ENCODE measurements at places on chromosomes 7 and 10.
A peak's percentile ranks its signal among the peaks of the same experiment; 100 is the strongest.

- no peak for DNase-seq
Measured at GRCh38 chr10:15310776-15311568, 60.1 kb downstream of the FAM171A1 start.

- DNase-seq, result no peak
Measured at GRCh38 chr7:154598864-154599263, 404.1 kb downstream of the PAXIP1 start.

DNA sequence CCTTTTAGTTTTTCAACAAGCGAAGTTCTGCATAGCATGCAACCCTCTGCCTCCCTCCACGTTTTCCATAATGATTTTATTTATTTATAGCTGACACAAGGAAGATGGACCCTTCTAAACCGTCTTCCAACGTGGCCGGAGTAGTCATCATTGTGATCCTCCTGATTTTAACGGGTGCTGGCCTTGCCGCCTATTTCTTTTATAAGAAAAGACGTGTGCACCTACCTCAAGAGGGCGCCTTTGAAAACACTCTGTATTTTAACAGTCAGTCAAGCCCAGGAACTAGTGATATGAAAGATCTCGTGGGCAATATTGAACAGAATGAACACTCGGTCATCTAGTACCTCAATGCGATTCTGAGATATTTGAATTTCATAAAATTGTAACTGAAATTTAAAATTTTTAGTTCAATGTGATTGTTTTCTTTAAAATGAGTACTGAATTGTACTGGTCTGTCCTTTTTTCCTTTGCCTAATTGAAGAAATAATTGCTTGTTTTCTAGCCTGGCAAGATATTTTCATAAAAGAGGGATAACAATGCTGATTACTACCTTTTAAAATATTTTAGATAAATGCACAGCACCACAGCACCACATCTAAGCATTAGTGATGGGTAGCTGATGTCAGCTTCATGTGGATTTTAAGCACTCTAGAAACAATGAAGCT, 41.5 kb upstream of the SLC39A12 start:
- peak; percentile 9 for DNase-seq

DNA sequence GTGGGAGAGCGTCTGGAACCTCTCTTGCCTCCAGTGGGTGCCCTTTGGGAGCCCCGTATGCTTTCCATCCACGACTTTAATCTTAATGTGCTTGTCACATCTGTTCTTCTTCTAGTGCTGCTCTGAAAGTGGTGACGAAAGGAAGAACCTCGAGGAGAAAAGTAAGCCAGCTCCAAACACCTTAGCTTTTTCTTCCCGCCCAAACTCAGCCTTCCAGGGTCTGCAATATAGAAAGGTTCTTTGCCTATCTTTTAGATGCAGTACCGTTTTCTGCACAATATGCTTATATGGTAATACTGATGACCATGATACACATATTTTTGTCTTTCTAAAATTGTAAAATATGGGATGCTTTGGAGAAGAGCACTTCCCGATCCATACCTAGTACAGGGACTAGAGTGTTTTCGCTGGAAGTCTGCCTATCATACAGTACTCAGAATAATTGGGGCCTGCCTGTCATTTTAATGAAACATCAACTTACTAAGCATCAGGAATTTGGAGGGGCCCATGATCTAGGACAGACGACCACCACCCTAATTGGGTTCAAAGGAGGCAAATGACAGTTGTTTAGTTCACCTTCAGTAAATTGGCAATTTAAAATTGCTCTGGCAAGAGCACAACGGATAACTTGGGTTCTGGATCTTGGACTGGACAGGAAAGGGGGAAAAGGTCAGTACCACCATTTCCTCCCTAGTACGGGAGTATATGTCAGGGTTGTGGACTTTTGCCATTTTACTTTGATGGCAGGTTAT, 884 bp downstream of the RINT1 start:
- no peak for DNase-seq

- no peak for DNase-seq
Measured at GRCh38 chr7:121446526-121446925, 50.4 kb upstream of the FAM3C start.

GRCh38 chr7:142556740-142557139, 192.5 kb upstream of the PRSS1 start:
- DNase-seq, result no peak

DNA sequence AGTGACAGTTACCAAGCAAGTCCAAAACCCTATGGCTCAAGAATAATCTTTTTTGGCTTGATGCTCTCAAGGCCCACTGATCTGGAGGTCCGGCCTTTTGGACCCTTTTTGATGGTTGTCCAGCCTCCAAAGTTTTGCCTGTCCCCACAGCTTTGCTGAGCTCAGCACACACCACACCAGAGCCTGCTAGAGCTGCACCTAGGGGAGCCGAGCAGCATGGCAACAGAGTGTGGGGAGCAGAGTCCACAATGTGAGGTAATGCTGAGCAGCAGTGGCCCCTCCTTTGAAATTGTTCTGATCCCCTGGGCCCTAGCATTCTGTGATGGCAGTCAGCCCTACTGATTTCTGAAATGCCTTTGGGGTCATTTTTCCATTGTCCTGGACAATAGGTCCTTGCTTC, 9.3 kb downstream of the GIMAP7 start:
- DNase-seq, result no peak

GRCh38 chr7:20395104-20395503, 64.4 kb downstream of the ITGB8 start:
- DNase-seq, result no peak

DNA sequence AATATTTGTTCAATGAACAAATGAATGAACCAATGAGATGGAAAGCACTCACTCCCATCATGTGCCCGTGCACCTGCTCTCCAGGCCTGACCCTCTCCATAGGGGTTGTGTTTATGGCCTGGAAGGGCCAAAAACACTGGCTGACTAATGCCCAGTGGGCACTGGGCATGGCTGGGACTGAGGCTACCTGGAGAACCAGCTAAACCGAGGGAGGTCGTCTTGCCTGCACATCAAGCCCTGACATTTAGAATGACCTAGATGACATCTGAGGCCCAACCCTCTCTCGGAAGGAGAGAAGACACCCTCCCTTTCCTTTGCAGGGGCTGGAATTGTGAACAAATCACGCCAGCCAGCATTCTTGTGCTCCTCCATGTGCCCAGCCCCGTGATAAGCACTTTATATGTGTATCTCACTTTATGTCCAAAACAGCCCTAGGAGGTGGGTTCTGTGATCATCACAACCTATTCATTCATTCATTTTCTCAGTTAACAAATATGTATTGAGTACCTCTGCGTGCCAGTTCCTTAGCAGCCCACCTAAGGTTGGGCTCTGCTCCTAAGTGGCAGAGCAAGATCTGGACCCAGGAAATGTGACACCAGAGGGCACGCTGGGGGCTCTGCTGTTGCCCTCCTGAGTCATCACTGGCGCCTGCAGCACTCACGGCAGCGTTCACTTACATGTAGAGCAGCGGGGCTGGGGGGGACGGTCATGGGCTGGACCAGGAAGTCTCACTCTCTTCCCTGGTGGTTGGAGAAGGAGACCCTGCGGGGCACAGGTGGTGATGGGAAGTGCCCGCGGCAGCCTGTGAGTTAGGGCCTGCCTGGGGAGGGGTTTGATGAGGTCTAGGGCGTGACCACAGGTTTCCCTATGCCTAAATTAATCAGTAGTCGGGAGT, 52.0 kb downstream of the TSPAN15 start:
- DNase-seq, result no peak

GRCh38 chr7:117188376-117188775, 134.5 kb downstream of the WNT2 start:
- no peak for DNase-seq

DNA sequence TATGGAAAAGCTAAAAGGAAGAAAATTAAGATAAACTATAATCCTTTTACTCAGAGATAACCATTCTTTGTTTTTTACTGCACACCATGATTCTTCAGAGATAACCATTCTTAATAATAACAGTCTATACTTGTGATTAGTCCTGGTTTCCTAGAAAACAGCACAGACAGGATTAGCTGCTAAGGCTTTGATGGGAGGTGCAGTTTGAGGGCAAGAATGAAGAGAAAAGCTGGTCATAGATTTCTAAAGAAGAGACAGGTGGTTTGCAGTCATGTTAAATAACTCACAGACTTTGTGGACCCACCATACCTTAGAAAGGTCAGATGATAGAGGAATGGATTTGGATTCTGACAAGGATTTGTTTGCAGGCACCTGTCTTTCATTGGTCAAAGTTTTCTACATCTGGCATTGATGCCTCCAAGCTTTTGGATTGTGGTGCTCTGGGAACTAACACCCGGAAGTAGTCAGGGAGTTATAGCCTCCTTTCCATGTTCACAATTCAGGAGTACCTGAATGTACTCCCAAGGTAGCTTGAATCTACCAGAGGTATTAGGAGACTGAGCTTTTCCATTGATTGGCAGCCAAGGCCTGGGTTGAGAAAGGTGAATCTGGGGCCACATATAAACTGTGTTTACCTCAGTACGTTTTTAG, 3.7 kb downstream of the SMC3 start:
- DNase-seq, result no peak

- DNase-seq, result no peak
Measured at GRCh38 chr7:940599-941408, 13.7 kb downstream of the ADAP1 start.

DNA sequence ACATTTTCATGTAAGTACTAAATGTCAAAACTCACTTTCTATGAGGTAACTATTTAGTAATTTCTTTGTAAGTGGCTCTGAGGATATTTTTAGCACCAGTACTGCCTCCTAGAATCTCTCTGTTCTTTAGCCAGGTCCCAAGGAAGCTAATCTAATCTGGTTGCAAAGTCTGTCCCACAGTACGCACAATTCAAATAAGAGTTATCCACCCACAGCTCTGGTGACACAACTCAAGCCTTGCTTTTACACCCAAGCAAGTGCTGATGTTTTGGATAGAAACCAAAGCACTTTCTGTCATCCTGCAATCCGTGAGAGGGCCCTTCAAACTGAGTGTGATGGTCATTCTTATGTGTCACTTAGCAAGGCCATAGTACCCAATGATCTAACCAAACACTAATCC, 14.5 kb downstream of the GIMAP5 start:
- DNase-seq, result no peak

GRCh38 chr10:52228556-52228955, 85.5 kb upstream of the DKK1 start:
- no peak for DNase-seq

DNA sequence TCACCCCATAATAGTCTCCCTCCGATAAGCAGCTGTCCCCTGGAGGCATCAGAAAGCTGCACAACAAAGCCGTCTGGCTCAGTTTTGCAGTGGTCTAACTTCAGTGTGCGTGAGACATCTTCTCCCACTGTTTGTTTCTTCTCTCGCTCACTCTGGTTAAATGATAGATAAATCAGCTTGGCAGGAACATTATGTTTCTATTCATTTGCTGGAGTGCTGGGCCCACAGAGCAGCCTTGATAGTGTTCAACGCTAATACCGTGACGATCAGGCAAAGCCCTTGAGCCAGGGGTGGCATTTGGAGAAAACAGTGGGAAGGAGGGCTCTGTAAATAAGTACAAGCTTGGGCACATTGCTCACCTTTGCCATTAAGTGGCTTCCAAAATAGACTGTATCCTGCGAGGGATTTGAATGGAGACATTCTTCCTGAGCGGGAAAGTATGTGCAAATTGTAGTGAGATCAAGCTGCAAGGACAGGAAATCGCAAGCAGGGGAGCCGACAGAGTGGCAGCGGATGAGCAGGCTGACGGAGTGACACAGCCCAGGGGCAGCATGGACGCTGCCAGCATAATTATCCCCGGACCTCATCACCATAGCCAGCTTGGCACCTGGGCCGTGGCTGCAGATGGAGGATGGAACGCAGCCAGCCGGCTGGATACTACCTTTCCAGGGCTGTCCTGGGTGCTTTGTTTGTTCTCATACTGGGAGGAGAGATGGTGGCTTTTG, 256.8 kb upstream of the FZD8 start:
- DNase-seq, result no peak

DNA sequence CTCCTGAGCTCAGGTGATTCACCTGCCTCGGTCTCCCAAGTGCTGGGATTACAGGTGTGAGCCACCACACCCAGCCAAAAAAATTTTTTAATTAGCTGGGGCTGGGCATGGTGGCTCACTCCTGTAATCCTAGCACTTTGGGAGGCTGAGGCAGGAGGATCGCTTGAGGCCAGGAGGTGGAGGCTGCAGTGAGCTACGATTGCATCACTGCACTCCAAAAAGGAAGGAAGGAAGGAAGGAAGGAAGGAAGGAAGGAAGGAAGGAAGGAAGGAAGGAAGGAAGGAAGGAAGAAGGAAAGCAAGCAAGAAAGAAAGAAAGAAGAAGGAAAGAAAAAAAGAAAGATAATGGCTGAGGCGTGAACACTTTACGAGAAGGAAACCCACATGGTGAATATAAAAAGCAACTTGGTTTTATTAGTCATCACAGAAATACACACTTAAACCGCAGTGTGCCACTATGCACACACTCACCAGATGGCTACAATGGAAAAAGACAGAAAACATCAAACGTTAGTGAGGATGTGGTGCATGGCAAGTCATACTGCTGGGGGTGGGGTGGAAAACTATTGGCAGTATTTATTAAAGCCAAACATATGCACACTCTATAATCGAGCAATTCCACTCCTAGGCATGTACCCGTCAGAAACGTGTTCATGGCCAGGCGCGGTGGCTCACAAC, 4.4 kb upstream of the CCL26 start:
- DNase-seq, result no peak

DNA sequence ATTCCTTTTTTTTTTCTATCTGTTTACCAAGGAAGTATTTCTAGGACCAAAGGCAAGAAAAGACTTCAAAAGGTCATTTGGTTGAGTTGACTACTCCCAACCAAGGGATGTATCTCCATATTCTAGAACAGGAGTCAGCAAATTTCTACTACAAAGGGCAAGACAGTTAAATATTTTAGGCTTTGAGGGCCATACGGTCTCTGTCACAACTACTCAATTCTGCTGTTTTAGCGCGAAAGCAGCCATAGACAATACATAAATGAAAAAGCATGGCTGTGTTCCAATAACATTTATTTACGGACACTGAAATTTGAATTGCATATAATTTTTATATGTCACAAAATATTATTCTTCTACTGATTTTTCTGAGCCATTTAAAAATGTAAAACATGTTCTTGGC, 8.5 kb upstream of the ARID5B start:
- no peak for DNase-seq

DNA sequence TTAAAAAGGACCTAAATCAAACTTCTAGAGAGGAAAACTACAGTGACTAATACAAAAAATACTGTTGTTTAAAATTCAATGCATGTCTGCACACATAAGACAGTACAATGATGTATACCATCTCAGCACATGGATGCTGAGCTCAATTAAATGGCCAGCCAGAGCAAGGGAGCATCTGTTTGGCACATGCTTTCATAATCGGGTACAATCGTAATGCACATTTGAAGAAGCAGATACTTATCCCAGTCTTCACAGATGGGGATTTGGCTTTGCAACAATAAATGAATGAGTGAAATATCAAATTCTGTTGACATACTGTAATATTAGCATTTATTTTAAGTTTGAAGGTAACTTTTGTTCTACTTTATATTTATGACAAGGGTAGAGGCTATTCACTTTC, 187.8 kb downstream of the CRPPA start:
- DNase-seq, result no peak

DNA sequence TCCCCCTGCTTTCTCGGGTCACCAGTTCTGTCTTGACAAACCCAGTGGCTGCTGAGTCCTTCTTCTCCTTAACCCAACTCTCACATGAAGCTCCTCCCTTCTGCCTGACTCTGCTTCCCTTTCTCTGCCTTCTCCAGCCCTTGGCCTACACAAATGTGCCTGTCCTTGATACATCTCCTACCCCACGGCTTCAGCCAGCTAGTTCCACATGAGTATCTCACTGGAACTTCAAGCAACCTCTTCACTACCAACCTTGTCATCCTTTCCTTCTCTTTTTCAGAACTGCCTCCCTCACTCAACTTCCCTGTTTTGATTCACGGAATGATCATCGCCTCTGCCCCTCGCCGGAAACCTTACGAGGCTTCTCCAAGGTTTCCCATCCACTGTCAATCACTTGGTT, 55.9 kb downstream of the PDIA4 start:
- DNase-seq, result no peak
